ENCODE measurements at places on chromosomes 16 and 17.

DNA sequence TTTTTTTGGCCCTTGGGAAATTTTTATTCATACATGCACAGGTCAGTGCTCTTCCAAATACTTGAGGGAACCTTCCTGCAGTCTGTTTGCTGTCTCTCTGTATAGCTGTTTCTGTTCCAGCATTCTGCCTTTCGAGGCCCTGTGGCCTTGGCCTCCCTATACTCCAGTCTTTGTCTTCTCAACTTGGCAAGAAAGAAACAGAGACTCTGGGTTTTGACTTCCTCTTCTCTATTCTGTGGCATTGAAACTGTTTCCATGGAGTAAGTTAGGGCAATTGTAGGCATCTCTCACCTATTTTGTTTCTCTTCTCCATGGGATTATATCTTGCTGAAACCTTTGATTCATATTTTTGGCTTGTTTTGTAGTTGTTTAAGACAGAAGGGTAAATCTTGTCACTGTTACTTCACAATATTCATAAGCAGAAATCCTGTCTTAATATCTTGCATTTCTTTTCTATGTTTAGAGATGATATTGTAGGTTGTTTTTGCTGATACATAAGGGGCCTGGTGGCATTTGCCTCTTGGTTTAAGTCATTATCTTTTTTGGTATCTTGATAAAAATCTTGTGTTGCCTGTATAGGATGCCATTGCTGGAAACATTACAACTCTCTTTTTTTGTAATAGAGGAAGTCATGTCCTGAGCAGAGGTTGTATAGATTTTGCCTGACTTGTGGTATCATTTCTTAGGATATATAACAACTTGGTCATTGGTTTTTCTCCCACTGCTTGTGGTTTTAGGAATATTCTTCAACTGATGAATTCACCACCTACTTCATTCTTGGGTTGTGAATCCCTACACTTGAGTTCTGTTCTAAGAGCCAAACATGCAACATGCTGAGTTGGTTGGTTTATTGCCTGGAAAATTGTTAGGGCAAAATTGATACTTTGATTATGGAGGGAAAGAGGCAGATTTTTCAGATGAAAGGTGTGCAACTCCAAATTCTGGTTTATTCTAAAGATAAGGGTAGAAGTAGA lies 168.6 kb downstream of the FTO start:
- peak; percentile 7 for DNase-seq

- DNase-seq: no peak
Observed at GRCh38 chr16:10031473-10031872, 150.8 kb downstream of the GRIN2A start.

GRCh38 chr17:30436729-30437128 lies 40.5 kb upstream of the GOSR1 start:
- DNase-seq: no peak

GRCh38 chr16:17409894-17410293 lies 60.9 kb downstream of the XYLT1 start:
- DNase-seq: no peak

DNA sequence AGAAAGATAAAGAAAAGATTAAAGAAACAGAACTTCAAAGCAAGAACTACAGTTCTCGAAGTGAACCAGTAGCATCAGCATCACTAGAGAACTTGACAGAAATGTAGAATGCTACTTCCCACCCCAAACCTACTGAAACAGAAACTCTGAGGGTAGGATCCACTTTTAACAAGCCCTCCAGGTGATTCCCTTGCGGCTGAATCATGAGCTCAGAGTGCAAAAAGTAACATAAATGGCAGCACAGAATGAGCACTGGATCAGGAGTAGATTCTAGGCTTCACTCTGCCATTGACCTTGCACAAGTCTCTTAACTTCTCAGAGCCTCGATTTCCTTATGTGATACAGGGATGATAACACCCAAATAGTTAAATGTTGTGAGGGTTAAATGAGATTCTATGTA lies 5.8 kb downstream of the TOM1L2 start:
- no peak for DNase-seq

DNA sequence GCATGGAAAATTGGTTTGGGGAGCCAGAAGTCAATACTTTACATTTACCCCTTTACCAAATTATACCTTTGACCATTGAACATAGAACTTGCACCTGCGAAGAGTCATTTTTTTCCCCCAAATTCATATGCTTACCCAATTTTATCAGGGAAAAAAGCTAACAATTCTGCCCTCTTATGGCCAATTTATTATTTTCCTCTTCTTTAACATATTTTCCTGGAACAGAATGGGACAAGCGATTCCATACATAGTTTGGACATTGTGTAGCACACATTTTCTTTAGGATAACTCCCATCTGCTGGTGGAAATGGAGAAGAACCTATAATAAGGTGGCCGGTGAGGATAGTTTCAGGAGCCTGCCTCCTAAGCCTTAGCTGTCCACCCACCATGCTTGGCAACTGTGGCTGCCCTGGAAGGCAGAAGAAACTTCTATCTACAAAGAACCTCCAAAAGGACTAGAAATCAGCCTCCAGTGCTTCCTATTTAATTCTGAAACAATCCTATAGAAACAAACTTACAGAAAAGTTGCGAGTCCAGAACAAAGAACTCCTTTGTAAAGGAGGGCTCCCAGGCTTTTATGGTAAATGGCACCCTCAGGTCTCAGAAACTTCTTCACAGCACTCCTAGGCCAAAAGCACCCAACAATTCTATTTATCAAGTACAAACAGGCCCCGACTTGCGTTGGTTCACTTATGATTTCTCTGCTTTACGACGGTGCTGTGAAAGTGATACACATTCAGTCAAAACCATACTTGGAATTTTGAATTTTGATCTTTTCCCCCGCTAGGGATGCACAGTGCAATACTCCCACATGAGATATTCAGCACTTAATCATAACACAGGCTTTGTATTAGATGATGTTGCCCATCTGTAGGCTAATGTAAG lies 64.1 kb upstream of the CACNG4 start:
- no peak for DNase-seq

DNA sequence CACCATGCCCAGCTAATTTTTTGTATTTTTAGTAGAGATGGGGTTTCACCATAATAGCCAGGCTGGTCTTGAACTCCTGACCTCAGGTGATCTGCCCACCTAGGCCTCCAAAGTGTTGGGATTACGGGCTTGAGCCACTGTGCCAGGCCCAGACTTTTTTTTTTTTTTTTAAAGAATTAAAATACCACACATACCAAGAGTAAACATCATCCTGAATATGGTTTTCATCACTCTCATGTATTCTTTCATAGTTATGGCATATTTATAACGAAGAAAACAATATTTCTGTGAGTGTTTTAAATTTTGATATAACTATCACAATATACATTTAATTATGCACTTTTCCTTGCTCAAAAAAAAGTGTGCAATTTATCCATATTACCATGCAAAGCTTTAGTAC lies 48.2 kb downstream of the MARVELD3 start:
- no peak for DNase-seq

DNA sequence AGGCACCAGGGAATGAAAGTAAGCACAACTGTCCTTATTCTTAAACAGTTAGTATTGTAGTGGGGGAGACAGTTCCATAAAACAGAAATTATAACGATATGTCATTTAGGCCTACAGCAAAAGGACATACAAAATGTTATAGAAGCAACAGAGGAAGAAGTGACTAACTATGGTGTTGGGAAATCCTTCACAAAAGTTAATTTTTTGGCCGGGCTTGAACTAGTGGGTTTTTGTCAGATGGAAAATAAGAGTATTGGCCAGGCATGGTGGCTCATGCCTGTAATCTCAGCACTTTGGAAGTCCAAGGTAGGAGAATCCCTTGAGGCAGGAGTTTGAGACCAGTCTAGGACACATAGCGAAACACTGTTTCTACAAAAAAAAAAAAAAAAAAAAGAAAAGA lies 127.8 kb downstream of the SSH2 start:
- DNase-seq: no peak
